ENCODE measurements at places on chromosomes 7 and 10.

DNA sequence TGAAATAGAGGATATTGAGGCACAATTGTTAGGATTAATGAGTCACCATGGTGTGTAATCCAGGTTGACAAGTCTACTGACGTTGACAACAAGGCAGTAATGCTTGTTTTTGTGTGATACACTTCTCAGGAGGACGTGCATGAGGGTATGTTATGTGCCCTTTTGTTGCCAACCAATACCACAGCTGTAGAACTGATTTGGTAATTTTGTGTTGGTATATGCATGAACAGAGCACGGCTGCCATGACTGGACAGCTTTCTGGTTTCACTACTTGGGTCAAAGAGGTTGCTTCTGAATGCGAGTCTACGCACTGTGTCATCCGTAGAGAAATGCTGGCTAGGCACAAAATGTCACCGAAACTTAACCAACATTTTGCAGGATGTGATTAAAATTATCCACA lies 32.9 kb downstream of the PHTF2 start:
- no peak for DNase-seq

DNA sequence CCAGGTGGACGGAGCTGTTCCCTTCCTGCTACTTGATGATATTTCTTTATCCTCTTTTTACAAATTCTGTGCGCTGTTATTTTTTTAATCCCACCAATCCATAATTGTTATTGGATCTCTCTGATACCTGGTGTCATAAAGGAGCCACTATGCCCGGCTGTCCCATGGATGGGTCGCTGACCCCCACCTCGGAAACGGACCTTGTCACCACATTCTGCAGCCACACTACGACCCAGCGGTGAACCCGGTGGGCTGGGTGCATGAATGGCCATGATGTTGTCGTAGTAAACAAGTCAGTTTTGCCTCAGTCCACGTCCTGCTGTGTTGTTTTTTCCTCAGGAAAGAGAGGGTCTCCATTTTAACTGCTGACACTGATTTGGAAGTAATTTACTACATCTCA lies 112.2 kb downstream of the PKD1L1 start:
- no peak for DNase-seq

- DNase-seq: no peak
Observed at GRCh38 chr10:98485959-98486358, 39.2 kb upstream of the HPS1 start.

GRCh38 chr10:6221971-6222751 lies 19.4 kb downstream of the PFKFB3 start:
- no peak for DNase-seq

- DNase-seq: no peak
Observed at GRCh38 chr7:127154958-127155357, 97.8 kb downstream of the GRM8 start.

DNA sequence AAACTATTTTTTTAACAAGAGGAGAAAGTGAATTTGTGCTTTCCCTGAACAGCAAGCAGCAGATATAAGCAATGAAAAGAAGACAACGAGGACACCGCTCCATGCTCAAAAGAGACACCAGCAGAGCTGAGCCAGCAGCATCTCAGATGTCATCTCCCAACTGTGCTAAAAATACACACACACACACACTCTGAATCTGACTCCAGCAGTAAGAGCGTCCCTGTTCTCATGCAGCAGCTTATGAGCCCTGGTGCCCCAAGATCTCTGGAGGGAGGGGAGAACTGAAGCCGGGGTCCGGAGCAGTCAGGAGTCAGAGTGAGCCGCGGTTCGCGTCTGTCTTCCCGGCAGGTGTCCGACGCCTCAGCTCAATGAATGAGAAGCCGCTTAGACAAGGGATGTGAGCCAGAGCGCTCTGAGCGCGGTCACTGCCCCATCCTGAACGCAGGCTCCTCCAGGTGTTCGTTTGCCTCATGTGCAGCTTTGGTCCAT lies 49.2 kb downstream of the SVIL start:
- DNase-seq: no peak

DNA sequence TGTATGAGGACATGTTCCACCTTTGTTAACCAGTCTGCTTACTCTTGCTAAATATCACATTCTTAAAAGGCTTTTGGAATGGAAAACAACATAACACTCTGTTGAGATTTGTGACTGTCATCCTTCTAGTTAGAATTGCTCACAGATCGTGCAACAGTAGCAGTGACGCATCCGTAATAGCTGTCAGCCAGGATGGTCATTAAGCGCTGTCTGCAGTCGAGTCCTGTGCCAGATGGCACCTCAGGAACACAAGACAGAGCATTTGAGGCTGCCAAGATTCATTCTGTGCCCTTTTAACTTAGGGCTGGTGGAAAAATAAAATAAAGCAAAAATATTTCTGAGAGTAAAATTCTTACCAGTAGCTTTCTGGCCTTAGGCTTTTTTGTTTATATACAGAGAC lies 348.6 kb downstream of the ANKRD7 start:
- DNase-seq: no peak

DNA sequence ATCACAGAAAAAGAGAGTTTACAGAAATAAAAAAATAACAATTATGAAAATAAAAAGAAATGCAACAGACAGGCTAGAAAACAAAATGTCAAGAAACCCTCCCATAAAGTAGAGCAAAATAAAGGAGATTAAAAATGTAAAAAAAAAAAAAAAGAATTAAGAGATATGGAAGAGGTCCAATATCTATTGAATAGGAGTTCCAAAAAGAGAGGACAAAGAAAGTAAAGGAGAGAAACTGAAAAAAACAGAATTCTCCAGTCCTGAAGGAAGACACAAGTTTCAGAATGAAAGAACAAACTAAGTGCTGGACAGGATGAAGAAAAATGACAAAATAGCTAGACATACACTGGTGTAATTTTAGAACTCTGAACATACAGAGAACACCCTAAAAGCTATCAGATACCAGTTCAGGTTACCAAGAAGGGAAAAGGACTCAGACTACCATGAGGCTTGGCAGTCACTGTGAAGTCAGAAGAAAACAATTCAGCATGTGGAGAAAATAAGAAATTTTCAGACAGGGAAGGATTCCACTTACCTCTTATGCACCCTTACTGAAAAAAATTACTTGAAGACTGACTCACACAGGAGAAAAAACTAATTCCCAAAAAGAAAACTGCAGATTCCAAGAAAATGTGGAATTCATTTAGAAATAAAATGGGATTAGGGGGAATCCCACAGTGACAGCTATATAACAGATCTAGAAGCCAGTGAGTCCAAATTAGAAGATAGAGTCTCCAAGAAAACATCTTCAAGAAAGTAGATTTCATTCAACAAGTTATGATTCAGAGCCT lies 40.4 kb upstream of the ABLIM1 start:
- no peak for DNase-seq

DNA sequence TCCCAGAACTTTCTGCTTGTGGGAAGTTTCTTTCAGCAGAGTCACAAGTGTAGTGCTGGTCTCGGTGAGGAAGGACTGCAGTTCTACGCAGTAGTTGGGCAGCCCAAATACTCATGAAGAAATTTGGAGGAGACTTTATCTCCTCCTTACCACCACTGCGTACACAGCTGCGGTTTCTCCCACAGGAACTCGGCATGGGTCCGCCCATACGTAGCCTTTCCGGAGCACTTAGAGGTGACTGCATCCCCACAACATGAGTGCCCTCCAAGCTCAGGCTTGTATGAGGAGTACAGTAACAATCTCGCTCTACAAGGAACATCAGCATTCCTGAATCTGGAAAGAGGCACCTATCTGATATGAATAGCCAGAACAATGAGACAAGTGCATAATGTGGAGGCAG lies 549.2 kb upstream of the SEMA3D start:
- DNase-seq: no peak

DNA sequence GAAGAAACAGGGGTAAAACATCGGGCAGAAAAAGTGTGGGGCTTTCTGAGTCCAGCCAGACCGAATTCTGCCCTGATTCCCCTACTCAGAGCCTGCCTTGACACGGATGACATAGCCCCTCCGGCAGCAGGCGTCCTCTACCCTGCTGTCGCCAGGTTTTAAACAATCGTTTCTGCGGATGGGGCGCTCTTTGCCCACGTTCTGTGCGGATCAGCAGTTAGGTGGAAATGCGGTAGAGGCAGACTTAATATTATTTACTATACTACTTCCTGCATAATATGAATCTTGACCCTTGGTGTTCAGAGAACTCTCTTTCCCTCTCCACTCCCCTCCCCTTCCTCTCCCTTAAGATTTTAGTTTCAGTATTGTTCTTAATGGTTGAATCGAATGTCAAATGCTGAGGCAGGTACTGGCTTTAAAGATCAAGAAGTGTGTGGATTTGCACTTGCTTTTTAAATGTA lies 2.4 kb downstream of the GATA3 start:
- DNase-seq: peak; percentile 46

DNA sequence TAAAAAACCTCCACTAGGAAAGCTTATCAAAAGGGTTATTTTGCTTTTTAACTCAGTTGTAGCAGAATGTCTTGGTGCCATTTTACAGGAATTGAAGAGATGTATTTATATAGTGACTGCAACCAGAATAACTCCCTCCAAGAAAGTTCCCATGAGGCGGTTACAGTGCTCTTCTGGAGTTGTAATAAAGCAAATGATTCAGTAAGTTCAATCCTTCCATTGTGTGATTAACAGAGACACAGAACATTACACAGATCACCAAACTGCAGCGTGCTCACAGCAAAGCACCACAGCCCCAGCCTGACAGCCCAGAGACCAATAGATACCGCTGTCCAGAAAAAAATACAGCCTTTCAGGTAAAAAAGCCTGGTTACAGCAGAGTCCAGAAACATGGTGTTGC lies 21.9 kb upstream of the CABCOCO1 start:
- DNase-seq: no peak

DNA sequence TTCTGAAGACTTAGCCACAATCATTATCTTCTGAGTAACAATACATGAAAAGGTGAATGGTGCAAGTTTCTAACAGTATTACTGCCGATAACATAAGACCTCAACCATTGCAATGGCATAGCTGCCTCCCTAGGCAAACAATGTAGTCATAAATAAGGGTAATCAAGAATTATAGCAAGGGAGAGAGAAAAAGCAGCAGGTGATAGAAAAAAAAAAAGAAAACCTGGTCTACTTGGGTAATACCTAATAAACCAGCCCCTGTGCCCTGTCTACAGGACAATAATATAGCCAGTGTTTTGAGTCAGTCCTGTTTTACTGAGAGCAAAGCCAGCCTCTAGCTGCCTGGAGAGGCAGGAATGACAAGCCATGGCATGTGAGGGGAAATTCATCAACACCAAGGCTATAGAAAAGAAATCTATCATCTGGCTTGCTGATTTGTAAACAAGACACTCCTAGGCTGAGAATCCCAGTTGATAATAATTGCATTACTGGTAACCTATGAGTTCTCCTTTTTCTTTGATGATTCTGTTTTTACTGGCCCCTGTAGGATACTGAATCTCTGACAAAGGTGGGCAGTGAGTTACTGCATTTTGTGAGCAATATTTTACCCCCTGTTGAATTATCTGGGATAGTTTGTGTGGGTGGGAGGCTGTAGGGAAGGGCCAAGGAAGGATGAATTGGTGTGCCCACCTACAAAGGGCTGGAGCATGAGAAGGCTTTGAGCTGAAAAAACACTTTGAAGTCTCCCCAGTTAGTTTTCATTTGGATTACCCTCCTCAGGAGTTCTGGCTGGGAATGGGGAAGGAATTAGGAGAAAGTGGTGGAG lies 1.7 kb upstream of the WEE2 start:
- DNase-seq: no peak

- DNase-seq: no peak
Observed at GRCh38 chr7:114715907-114716306, 206.0 kb upstream of the MDFIC start.

DNA sequence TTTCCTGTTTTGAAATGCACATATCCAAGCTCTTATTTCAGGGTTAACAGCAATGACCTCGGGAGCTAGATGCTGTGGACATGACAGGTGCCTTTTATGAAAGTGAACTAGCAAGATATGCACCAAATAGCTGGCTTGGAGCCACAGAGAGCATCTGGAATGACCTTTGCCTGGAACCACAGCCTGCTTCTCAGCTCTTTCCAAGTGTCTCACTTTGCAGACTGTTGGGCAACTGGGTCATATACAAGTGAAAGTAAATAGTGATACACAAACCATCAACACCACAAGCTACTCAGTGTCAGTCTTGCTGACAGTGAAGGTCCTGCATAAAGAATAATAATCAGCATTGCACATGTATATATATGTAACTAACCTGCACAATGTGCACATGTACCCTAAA lies 183.5 kb downstream of the RNF133 start:
- DNase-seq: no peak

- no peak for DNase-seq
Observed at GRCh38 chr10:71176661-71177060, 35.7 kb upstream of the UNC5B start.

- DNase-seq: peak; percentile 1
Observed at GRCh38 chr10:132869621-132870020, 72.7 kb downstream of the CFAP46 start.

- DNase-seq: no peak
Observed at GRCh38 chr10:6146013-6146785, 56.5 kb upstream of the PFKFB3 start.
